ENCODE measurements at places on chromosomes 3 and 15.

GRCh38 chr15:87707071-87707470, 549.5 kb downstream of the NTRK3 start:
- DNase-seq, result no peak

DNA sequence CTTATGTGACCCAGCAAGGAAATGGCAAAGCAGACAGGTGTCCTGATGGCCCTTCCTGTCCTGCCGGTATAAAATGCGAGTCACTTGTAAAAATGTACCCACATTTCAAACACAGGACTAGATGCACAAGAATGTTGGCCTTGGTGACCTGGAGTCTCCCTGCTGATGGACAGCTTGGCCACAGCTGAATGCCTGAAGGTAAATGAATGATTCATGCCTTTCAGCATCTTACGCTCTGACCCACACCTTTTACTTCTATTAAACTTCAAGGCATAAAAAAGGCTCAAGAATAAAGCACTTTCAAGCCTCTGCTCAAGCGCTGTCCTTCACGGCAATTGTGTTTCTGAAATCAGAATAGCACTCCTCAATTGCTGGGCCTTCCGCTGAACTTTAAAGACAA, 228.0 kb upstream of the SLCO3A1 start:
- DNase-seq, result no peak

GRCh38 chr3:50502584-50503423, 630 bp downstream of the CACNA2D2 start:
- DNase-seq, result no peak

DNA sequence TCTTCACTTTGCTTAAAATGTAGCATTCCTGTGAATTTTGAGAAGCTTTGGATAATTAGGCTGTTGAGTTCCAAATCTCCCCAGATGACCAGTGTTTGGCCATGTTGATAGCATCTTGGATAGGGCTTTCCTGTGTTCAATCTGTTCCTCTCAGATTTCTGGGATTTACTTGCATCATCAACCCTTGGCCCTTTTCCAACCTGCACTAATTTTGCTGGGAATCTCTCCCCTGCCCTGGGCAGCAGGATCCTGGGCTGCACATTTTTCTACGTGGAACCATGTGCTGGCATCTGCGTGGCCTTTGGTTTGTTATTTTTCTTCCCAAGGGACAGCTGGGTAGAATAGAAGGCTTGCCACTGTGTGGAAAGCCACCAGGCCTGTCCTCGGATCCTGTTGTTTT, 75.4 kb upstream of the PLXNA1 start:
- no peak for DNase-seq

GRCh38 chr3:180932819-180933218, 20.3 kb downstream of the FXR1 start:
- DNase-seq, result no peak

GRCh38 chr3:120554812-120555606, 41.1 kb upstream of the NDUFB4 start:
- no peak for DNase-seq

DNA sequence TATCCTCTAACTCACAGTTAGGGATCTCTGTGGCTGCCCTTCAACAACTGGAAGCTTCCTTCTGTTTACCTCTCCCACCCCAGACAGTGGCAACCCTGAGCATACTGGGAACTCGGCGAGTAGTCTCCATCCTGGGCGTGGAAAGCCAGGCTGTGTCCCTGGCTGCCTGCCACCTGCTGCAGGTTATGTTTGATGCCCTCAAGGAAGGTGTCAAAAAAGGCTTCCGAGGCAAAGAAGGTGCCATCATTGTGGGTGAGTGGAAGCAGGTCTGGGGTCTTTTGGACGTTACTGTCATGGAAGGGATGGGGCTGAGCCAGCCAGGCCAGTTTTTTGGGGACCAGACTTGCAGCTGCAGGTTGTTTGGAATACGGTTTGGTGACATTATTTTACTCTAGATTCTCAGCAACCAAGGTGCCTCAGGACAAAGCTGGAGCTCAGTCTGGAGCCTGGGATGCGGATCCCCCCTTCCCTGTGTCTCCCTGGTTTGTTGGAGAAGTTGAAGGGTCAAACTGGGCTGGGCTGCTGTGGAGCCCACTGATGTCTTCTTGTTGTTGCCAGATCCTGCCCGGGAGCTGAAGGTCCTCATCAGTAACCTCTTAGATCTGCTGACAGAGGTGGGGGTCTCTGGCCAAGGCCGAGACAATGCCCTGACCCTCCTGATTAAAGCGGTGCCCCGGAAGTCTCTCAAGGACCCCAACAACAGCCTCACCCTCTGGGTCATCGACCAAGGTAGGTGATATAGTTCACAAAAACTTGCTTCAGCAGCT, 7.5 kb downstream of the UNC45A start:
- DNase-seq, result no peak

DNA sequence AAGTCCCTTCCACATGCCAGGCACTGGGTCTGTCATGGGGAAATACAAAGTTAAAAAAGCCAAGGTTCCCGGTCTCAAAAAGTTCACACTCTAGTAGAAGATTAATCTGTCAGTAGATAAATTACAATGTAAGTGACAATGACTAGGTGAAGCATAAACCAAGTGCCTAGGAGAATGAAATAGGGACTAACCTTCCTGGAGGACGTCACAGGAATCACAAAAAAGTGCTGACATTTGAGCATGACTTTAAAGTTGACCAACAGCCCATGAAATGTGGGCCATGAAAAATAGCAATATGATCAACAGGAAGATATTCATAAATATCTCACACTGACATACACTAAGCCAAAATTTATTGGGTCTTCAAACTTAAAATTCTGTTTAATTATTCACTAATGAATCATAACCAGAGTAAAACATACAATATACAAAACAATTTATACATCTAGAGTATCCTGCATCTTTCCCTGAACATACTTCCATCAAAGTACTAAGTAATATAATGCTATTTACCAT, 20.0 kb downstream of the COPS2 start:
- DNase-seq, result no peak

GRCh38 chr15:88032787-88033186, 223.8 kb downstream of the NTRK3 start:
- DNase-seq, result no peak

DNA sequence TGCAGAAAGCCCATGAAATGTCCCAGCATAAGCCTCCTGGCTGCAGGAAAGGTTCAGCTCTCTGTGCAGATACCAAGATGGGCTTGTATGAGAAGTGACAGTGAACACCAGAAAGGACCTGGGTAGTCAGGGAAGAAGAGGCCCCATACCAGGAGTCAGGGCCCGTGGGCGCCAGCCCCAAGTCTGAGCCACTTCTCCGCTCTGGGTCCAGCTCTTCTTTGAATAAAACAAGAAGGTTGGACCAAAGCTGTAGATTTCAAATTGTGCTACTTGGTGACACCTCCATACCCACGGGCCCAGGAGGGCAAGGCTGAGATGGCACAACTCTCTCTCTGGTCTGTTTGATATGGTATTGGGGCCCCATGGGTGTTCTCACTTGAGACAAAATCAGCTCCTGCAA, 261.5 kb downstream of the UACA start:
- DNase-seq, result no peak

- DNase-seq, result no peak
These were observed 330.8 kb upstream of the DPH6 start for GRCh38 chr15:35876762-35877161.

DNA sequence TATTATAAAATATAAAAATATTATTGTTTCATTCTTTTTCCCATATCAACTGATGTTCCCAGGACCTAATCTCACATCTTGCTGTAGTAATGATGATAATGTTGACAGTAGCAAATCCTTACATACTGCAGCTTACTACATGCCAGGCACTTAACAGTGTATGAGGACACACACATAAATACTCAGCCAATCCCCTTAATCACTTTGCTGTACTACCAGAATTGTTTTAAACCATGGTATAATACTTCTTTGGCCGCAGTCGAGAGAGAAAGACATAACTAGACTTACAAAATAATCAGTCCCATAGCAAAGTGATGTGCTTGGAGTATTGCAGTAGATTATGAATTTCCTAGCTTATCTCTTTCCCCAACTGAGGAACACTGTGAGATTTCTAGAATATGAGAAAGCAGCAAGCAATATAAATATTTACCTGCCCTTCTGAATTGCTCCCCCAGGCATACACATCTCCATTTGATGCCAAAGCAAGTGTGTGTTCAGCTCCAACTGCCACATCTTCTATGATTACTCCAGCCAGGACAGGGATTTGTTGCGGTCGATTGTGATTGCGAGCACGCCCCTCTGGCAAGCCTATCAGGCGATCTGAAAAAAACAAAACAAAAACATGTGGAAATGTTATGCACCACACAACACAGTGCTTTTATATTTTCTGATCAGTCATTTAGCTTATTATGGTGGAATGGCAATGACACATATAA, 33.0 kb downstream of the FBXL22 start:
- no peak for DNase-seq

DNA sequence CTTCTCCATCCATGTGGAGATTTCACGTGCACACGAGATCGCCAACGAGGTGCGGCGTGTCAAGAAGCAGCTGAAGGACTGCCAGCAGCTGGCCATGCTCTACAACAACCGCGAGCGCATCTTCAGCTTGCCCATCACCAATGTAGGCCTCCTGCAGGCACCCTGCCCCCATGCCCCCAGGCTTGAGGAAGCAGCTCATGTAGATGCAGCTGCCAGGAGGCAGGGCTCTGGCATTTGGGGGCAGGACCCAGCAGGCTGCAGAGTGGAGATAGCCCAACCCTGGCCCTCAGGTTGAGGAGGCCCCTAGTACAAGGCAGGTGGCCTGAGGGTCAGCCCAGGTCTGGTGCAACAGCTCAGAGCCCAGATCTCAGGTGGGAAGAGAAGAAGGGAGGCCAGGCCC, 36.4 kb downstream of the DNAH1 start:
- DNase-seq, result no peak

GRCh38 chr3:173688216-173688842, 290.8 kb downstream of the NLGN1 start:
- DNase-seq, result no peak

DNA sequence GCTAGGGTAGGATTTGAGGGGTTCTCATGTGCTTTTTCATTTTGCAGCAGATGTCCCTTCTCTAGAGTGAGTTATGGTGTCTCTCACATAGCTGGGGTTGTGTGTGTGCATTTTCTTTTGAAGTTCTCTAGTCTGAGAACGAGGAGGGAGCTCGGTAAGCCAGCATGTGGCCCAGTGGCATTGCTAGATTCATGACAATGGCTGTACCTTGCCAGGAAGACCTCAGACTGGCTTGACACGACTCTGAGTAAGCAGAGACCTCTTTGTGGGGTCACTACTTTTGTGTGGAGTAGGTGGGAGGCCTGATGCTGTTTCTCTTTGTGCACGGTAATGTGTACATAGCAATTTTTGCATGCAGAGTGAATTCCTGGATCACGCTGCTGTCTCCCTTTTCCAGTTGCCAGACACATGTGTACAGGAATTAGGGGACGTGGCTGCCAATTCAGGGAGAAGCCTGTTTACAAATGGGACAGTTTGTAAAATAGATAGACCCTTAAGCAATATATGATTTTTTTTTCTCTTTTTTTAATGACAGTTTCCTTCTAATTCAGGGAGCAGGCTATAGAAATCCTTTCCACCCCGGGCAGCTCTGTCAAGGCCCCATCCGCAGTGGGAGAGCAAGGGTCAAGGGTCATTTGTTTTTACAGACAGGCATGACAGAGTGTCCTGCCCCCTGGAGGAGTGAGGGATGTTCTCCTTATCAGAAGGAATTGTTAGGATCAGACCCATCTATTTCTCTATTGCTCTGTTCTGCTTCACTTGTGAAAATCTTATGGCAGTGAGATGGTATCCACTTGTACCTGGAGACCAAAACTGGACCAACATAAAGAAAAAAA, 4.6 kb downstream of the CACNA1D start:
- DNase-seq, result no peak

DNA sequence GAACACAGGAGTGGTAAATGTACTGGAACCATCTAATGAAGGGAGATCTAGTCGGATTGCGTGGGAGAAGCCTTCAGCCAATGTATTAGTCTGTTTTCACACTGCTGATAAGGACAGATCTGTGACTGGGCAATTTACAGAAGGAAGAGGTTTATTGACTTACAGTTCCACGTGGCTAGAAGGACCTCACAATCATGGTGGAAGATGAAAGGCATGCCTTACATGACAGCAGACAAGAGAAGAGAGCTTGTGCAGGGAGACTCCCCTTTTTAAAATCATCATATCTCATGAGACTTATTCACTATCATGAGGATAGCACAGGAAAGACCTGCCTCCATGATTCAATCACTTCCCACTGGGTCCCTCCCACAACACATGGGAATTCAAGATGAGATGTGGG, 17.0 kb downstream of the HRG start:
- no peak for DNase-seq

- no peak for DNase-seq
These were observed 3.2 kb downstream of the CTDSPL start for GRCh38 chr3:37864904-37865303.

DNA sequence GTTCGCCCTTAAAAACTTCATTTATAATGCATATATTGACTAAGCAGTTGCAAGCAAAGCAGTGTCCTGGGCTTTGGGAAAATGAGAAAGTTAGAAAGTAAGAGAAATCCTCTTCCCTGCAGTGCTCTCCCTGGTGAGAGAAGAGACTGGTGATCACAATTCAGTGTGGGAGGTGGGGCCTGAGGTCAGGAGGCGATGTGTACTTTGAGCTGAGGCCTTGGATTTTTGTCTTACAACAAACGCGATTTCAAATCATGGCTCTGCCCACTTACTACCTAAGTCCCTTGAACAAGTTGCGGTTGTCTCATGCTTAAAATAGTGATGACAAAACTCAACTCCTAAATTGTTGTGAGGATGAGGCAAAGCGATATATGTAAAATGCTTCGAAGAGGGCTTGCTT, 316.3 kb upstream of the NECTIN3 start:
- no peak for DNase-seq

DNA sequence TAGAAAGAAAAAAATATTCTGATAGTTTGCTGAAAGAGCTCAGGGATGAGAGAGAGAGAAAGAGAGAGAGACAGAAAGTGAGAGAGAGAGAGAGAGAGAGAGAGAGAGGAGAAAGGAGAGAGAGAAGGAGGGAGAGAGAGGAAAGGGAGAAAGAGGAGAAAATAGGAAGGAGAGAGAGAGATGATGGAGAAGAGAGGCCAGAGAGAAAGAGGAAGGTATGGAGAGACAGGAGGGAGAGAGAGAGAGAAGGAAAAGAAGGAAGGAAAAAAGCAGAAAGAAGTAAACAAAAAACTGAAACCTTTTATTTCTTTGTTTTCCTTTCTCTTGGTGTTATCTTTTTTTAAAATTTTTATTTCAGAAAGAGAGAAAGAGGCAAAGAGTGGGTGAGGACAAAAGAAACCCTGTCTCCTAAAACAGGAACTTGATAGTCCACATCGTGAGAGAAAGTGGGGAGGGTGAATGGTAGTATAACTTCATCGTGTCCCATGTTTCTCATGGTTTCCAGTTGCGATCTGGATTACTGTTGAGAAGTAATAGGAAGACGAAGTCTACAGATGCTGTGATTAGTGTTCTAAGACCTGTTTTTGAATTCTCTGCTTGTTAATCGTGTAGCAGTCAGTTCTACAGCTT, 279.7 kb downstream of the LPP start:
- DNase-seq, result no peak

GRCh38 chr15:57559875-57560274, 31.8 kb upstream of the MYZAP start:
- no peak for DNase-seq

Measured in anterior cingulate cortex (tissue), 58 donors.